RPMI8226 (cell line): ENCODE measurements at places on chromosomes 1 and 21.
A peak's percentile ranks its signal among the peaks of the same experiment; 100 is the strongest.

DNA sequence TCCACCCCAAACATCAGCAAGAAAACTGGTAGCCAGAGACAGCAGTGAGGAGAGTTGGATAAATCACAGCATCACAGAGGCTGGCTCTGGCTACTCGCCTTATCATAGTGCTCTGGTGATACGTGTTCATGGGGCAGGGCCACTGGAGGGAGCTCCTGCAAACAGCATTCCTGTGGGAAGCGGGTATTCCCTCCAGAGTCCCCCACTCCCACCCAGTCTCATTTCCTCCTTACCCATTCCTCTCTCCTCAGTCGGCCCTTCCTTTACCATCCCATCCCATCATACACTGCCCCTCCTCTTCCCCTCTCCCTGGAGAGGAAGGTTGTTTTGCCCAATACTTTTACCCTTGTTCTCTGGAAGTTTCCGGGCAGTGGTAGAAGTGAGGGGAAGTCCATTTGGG is 7.1 kb downstream of the NHLH2 start:
- DNase-seq, result no peak

DNA sequence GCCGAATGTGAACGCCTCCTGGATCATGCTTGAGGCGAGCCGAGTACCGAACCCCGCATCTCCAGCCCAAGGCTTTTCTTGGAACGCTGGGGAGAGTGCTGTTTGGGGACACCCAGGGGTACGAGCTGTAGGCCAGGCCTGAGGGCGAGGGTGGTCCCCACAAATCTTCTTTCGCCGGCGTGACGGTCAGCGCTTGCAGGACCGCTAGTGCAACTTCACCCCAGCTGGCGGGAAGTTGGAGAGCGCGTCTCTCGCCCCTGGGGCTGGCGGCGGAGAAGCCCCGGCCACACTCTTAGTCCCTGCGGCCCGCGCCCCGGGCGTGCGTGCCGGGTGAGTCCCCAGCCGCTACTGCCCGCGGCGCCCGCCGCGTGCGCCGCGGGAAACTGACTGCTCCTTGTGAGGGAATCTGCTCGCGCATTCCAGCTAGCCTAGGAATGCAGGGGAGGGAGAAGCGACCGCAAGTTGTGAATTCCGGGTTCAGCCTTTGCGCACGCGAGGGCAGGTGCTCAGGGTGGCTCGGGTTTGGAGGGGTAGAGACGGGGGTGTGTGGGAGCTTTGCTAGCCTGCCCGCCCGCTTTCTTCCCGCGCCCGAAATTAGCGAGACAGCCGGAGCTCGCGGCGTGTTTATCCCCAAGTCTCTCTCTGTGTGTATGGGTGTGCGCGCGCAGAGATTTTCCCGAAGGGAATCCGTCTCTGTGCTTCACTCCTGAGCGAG is 884 bp downstream of the LHX4 start:
- DNase-seq, result peak; percentile 56

GRCh38 chr1:41665962-41666917 is 181.8 kb upstream of the EDN2 start:
- DNase-seq, result peak; percentile 29

GRCh38 chr1:55876276-55877060 is 661.3 kb upstream of the USP24 start:
- no peak for DNase-seq

- peak; percentile 78 for DNase-seq
These were observed 119.2 kb upstream of the IPO9 start for GRCh38 chr1:201709564-201710295.

GRCh38 chr1:230851291-230851691 is 17.0 kb downstream of the C1orf198 start:
- DNase-seq, result no peak

DNA sequence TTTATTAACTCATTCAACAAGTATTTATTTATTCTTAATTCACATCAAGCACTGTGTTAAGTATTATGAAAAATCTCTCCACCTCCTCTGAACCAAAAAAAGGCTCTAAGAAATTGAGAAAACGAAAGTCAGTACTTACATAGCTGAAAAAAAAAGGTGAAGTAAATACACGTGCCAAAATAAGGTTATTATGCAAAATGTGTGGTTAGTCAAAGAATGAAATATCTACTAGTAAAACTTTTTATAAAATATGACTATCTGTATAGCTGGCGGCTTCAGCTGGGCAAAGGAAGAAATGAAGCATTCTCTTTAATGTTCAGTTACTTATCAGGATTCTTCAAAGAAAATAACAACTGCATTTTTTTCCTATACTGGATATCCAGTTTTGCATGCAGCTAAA is 35.5 kb upstream of the ASPM start:
- DNase-seq, result no peak

- DNase-seq, result no peak
These were observed 3.8 kb downstream of the JMJD4 start for GRCh38 chr1:227731241-227731677.

DNA sequence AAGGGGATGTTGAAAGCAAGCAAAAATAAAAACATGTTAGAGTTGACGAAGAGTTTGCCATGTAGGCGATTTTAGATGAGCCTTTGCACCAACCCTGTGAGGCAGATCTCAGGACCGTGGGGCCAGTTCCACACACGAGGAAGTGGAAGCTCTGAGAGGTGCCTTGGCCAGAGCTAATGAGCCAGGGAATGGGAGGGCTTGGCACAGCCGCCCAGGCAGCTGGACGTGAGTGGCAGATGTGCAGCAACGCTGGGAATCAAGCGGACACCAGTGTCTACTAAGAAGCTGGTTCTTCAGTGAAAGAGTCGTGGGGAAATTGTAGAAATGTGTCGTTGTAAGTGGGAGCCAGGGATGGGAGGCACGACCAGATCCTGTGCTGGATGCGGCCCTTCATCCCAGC is 58.9 kb upstream of the COL6A1 start:
- DNase-seq, result no peak

DNA sequence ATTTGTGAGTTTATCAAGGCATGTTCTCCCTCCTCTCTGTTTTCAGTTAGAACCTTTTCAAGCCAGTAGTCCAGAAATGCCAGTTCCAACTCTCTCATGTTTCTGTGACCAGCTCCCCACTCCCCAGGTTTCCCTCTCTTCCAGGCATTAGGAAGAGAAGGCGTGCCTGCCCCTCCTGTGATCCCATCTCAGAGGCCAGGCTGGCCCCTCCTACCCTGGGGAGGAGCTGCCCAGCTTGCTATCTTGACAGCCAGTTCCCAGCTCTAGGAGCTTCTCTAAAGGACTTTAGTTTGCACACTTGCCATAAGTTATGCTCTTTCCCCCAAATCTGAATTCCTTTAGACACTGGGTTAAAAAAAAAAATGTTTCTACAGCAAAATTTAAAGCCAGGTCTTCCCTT is 8.9 kb downstream of the HYI start:
- DNase-seq, result no peak

GRCh38 chr1:70656361-70656760 is 245.3 kb downstream of the CTH start:
- no peak for DNase-seq

- DNase-seq, result no peak
These were observed 48.2 kb downstream of the RAB3GAP2 start for GRCh38 chr1:220224033-220224432.

- no peak for DNase-seq
These were observed 38.1 kb upstream of the GPR153 start for GRCh38 chr1:6298940-6299465.

DNA sequence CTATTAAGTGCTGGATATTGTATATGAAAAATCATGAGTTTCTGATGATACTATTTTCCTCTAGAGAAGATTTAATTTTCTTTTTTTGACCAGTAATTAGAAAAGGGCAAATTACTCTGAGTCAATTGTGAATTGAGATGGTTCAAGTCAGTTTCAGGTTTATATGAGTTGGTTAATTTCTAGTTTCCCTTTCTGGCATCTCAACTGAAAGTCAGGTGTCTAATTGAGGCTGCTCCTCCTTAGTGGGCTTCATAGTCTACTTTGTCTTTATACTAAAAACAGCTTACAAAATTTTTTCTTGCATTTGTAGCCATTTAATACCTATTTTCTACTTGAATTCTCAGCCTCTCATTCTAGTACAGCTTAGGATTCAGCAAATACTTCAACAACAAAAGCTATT is 387.3 kb downstream of the RPS6KC1 start:
- DNase-seq, result no peak

GRCh38 chr1:111723871-111724270 is 15.3 kb downstream of the INKA2 start:
- no peak for DNase-seq

DNA sequence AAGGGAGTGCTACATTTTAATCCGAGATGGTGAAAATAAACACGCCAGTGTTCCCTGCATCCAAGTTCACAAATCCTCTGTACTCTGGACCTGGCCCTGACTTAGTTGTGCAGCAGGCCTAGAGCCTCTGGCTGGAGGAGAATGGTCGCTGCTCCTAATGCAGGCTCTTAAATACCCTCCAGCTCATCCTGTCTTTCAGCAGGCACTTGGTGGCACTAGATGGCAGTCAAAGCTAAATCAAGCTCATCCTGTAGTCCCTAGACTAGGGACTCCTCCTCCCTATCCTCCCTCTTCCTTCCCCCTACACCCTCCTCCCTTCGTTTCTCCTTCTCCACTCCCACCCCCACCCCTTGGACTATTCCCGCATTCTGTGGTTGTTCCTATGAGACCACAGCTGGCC is 41.6 kb upstream of the MTR start:
- peak; percentile 38 for DNase-seq

DNA sequence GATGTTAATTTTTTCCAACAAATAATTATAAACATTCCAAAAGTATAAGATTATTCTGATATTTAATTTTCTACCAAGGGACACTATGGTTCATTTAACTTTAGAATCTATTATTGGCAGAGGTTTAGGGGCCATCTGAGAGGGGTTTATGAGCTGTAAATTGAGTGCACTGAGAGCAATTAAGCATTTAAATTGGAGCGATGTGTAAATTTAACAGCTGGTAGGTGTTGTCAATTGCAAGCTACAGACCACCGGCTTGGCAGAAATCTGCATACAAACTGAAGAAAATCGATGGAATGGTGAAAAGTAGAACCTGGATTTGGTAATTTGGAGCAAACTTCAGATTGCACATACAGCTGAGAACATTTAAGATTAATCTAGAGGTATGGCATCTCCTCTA is 55.8 kb upstream of the MTF2 start:
- DNase-seq, result no peak

- no peak for DNase-seq
These were observed 1143.6 kb upstream of the ADGRL2 start for GRCh38 chr1:80657044-80657643.

- DNase-seq, result no peak
These were observed 35.1 kb downstream of the RABGAP1L start for GRCh38 chr1:174194461-174194860.

DNA sequence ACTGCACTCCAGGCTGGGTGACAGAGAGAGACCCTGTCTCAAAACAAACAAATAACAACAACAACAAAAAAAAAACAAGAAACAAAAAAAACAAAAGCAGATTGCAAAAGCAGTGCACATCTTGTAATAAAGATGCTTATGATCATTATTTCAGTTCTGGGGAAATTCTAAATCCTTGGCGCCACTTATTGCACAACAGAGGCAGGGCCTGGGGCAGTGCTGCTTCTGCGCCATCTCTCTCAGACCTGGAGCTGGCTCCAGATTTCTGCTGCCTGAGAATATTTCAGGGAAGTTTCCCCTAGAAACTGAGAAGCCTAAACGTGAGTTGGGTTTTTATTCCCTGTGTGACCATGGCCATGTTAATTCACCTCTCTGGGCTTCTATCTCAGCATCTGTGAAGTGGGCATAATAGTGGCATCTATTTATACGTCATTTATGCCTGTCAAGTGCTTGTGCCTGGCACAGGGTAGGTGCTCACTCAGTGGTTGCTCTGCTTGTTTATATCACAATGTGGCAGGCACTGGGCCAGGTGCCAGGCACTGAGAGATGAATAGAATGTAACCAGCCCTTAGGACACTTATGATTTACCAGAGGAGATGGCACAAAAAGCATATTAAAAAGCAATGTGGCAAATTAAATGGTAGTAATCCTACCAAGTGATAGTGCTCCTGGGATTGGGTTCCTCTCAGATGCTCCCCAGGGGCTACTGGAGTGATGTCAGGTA is 67.9 kb downstream of the MDM4 start:
- DNase-seq, result peak; percentile 30

- peak; percentile 20 for DNase-seq
These were observed 108.9 kb upstream of the POGK start for GRCh38 chr1:166730299-166730888.

DNA sequence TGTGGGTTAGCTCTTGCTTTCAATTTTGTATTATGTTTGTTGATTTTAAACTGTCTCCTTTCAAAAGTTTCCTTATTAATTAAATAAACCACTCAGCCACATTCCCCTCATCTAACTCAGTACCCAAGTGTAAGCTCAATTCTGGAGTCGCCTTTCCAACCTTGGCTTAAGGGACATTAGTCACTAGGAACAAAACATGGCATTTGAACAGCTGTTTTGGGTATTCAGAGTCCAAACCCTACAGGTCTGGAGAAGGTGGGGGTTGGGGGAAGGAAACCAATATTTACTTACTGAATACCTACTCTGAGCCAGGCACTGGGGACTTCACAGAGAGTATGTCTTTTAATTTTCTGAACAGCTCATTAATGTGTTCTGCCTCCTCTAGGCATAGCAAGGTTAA is 117.2 kb upstream of the JUN start:
- DNase-seq, result no peak

- no peak for DNase-seq
These were observed 139.1 kb downstream of the TSEN15 start for GRCh38 chr1:184190616-184191015.

- DNase-seq, result no peak
These were observed 52.0 kb downstream of the PRDX6 start for GRCh38 chr1:173529106-173529505.

DNA sequence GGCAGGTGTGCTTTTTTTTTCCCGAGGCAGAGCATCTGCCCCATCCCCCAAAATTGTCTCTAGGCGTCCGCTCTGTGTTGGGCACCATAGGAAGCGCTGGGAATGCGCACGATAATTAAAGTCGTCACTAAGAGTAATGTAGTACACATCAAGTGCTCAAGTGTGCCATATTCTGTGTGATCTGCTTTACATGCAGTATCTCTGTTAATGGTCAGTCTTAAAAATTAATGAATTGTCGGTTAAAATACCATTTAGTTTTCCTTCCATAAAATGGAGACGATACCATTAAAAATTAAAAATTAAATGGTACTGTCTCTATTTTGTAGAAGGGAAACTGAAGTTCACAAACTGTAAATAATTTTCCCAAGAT is 544 bp upstream of the CCT8 start:
- no peak for DNase-seq
